Chondrocyte (in vitro differentiated cells): ENCODE measurements at places on chromosomes 1 and 21. TPM values are rescaled to one million over a fixed set of nuclear protein-coding genes. Genes with fewer than 3 reads are reported as not detected.

The HTR6 gene
- not detected in 3 replicates for total RNA-seq

The LPAR3 gene
- total RNA-seq, result not detected in 3 replicates

The CHRNB2 gene
- total RNA-seq, result not detected in 3 replicates

The CYP4A11 gene
- not detected in 3 replicates for total RNA-seq

The CA6 gene
- not detected in 3 replicates for total RNA-seq

The GPX7 gene
- 43.7 to 83.8 TPM (median 82.9 TPM) in 3 replicates for total RNA-seq

The FCRL4 gene
- not detected in 3 replicates for total RNA-seq

The ZNF683 gene
- not detected in 3 replicates for total RNA-seq

The KIF14 gene
- total RNA-seq, result 1.3 to 2.1 TPM (median 2.0 TPM) in 3 replicates

- no peak overlapping the region for H3K4me3 ChIP-seq
- peaks cover 20% of the 10 kb centered on the region for H3K4me1 ChIP-seq
- no peaks in the 10 kb centered on the region for H3K27me3 ChIP-seq
- H3K36me3 ChIP-seq, result peaks cover 3% of the 10 kb centered on the region
- no peak for DNase-seq
- no peak overlapping the region for H3K27ac ChIP-seq
Observed at GRCh38 chr21:44975720-44976555, 36.1 kb downstream of the SLX9 start.

GRCh38 chr1:26078286-26079177 is 11.1 kb upstream of the TRIM63 start:
- H3K27ac ChIP-seq, result no peak overlapping the region
- no peaks in the 10 kb centered on the region for H3K36me3 ChIP-seq
- H3K4me1 ChIP-seq, result no peaks in the 10 kb centered on the region
- H3K27me3 ChIP-seq, result peaks cover 10% of the 10 kb centered on the region

DNA sequence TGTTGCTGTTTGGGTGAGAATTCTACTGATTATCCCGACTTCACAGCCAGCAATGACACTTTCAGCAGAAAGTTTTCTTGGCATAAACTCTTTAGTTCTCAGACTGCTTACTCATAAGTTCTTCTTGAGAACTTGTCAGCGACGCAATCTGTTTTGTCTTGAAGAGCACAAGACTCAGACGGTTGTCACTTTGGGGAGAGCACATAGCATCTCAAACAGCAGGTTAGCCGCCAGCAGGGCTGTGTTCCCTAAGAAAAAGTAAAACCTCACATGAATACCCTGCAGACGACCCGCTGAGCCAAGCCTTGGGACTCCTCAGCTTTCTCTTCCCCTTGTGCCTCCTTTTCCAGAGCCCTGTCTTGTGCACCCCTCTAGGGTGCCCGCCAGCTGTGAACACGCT is 11.4 kb downstream of the AGMAT start:
- no peaks in the 10 kb centered on the region for H3K27me3 ChIP-seq
- peak overlapping the region; percentile 97 for H3K27ac ChIP-seq
- H3K36me3 ChIP-seq, result peaks cover 7% of the 10 kb centered on the region
- H3K4me1 ChIP-seq, result peaks cover 35% of the 10 kb centered on the region
- no peak for DNase-seq

GRCh38 chr1:34373912-34374311 is 197.2 kb downstream of the C1orf94 start:
- H3K27me3 ChIP-seq, result no peaks in the 10 kb centered on the region
- no peaks in the 10 kb centered on the region for H3K36me3 ChIP-seq
- no peak for DNase-seq
- no peak overlapping the region for H3K4me3 ChIP-seq
- H3K4me1 ChIP-seq, result no peaks in the 10 kb centered on the region

DNA sequence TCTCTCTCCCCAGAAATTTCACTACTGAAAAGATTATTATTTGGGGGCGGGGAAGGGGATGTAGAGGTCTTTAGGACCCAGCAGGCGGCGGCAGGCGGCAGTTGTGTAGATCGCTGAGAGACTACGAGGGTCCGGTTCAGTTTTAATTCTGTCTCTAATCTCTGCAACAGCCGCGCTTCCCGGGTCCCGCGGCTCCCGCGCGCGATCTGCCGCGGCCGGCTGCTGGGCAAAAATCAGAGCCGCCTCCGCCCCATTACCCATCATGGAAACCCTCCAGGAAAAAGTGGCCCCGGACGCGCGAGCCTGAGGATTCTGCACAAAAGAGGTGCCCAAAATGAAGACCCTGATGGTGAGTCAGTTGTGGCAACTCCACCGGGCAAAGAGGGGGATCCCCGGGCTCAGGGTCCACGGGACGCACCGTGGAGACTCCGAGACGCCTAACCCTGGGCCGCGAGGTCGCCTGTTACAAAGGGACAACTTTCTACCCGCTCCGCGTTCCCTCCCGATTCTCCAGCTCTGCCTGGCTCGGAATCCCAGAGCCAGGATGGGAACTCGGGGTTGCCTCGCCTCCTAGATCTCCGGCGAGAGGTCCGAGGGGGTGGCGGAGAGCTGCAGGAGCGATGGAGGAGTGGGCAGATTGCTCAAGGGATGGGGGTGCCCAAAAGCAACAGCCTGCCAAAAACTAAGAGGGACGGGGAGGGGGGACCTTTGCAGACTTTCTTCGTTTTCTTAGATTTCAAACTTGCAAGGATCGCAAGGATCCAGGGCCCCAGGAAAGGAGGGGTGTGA is at the start of gene ST6GALNAC5:
Gene ST6GALNAC5 (plus strand): TSS at position 139 of the 789 bp plus-strand sequence.
- no peaks in the 10 kb centered on the region for H3K36me3 ChIP-seq
- peaks cover 22% of the 10 kb centered on the region for H3K4me1 ChIP-seq
- no peaks in the 10 kb centered on the region for H3K27me3 ChIP-seq
- peak within 1 kb of the TSS; percentile 83 for H3K27ac ChIP-seq

GRCh38 chr1:65072845-65073244 is 75.2 kb upstream of the AK4 start:
- no peak overlapping the region for H3K27ac ChIP-seq
- H3K4me3 ChIP-seq, result no peak overlapping the region
- DNase-seq, result no peak

- no peak overlapping the region for H3K4me3 ChIP-seq
- no peak for DNase-seq
- H3K4me1 ChIP-seq, result no peaks in the 10 kb centered on the region
- H3K36me3 ChIP-seq, result no peaks in the 10 kb centered on the region
Observed at GRCh38 chr21:41029571-41029970, 138.4 kb upstream of the BACE2 start.

- H3K4me1 ChIP-seq, result no peaks in the 10 kb centered on the region
- DNase-seq, result no peak
- H3K27ac ChIP-seq, result no peak overlapping the region
- H3K36me3 ChIP-seq, result no peaks in the 10 kb centered on the region
- no peak overlapping the region for H3K4me3 ChIP-seq
Observed at GRCh38 chr1:163528710-163529348, 207.1 kb downstream of the NUF2 start.

- no peaks in the 10 kb centered on the region for H3K4me1 ChIP-seq
- H3K27me3 ChIP-seq, result no peaks in the 10 kb centered on the region
- DNase-seq, result no peak
- no peak overlapping the region for H3K27ac ChIP-seq
- H3K36me3 ChIP-seq, result no peaks in the 10 kb centered on the region
Observed at GRCh38 chr1:34361781-34362357, 185.2 kb downstream of the C1orf94 start.

DNA sequence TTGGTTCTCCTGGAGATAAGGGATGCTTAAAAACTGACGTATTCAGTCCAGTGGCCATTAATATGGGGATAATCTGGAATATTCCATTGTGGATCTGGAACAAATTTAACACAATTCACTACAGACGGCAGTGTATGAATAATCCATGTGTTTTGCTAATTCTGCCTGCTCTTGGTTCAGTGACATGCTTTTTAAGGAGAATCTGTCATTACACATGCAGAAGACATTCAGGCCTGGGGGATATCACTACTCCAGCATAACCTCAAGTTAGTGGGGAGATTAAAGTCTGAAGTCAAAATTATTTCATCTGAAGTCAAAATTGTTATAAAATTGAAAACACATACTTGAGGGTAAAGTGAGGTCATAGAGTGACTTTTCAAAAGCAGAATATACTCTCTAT is 789.3 kb downstream of the USP25 start:
- H3K4me3 ChIP-seq, result no peak overlapping the region
- DNase-seq, result no peak
- peaks cover 45% of the 10 kb centered on the region for H3K4me1 ChIP-seq
- H3K27me3 ChIP-seq, result no peaks in the 10 kb centered on the region
- peaks cover 4% of the 10 kb centered on the region for H3K36me3 ChIP-seq

- H3K4me3 ChIP-seq, result no peak overlapping the region
- H3K27ac ChIP-seq, result no peak overlapping the region
- no peak for DNase-seq
- H3K4me1 ChIP-seq, result no peaks in the 10 kb centered on the region
- H3K27me3 ChIP-seq, result no peaks in the 10 kb centered on the region
Observed at GRCh38 chr1:59592924-59593323, 221.8 kb upstream of the HOOK1 start.
